ENCODE measurements at places on chromosomes 4 and X. TPM values are rescaled to one million over a fixed set of nuclear protein-coding genes. Genes with fewer than 3 reads are reported as not detected.
A peak's percentile ranks its signal among the peaks of the same experiment; 100 is the strongest.

DNA sequence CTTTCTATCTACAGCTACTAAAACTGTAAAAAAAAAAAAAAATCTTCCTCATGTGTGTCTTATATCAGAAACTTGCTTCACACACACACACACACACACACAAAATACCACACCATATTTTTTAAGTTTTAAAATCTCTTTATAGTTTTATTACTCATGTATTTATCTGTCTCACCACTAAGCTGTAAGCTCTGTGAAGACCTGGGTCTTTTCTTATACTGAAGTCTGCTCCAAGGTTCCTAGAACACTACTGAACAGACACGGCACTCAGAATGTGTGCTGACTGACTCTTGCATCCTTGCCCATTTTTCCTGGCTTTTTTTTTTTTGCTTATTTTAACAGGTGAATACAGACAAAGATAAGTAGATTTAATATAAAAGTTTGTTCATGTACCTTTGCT, 135.6 kb upstream of the CXXC4 start:
- DNase-seq = no peak

DNA sequence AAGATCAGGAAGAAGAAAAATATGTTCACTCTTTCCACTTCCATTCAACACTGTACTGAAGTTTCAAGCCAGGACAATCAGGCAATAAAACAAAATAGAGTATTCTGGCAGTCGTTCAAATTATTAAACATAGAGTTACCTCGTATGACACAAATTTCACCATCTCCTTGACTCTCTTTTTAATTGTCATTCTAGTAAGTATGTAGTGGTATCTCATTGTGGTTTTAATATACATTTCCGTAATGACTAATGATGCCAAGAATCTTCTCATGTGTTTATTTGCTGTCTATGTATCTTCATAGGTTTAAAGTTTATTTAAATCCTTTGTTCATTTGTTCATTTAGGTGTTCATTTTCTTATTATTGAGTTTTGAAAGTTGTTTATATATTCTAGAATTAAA, 352.2 kb downstream of the IDS start:
- no peak for DNase-seq

PASD1 gene
- total RNA-seq = 0.12 TPM

DNA sequence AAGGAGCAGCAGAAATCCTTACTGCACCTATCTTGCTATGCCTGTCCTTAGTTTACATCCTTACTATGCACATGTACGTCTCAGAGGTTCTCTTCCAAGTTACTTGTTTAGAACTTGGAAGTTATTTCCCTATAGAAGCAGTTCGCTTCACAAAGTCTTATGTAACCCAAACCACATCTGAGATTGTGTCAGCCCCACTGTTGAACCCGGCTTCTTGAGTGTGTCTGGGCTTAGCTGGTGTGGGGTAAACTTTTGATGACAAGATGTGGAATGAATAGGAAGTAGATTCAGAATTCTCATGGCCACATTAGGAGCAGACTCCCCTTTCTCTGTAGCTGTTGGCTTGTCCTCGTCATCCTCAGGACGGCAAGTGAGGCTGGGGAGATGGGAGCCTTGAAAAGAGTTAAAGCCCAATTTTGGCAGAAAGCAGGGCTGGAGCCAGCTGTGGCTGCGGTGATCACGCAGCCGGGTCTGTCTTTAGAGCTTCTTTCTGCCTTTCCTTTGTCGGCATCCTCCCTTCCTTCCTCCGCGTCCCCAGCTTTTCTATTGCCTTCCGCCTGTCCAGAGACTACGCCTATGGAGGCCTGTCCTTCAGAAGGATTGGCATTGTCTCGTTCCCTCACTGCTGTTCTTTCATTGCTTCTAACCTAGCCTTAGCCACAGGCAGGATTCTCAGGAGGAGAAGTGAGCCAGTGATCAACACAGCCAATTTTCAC, 23.0 kb upstream of the LIMCH1 start:
- DNase-seq = no peak

GRCh38 chr4:99790796-99791617, 25.6 kb upstream of the DAPP1 start:
- DNase-seq = no peak

DNA sequence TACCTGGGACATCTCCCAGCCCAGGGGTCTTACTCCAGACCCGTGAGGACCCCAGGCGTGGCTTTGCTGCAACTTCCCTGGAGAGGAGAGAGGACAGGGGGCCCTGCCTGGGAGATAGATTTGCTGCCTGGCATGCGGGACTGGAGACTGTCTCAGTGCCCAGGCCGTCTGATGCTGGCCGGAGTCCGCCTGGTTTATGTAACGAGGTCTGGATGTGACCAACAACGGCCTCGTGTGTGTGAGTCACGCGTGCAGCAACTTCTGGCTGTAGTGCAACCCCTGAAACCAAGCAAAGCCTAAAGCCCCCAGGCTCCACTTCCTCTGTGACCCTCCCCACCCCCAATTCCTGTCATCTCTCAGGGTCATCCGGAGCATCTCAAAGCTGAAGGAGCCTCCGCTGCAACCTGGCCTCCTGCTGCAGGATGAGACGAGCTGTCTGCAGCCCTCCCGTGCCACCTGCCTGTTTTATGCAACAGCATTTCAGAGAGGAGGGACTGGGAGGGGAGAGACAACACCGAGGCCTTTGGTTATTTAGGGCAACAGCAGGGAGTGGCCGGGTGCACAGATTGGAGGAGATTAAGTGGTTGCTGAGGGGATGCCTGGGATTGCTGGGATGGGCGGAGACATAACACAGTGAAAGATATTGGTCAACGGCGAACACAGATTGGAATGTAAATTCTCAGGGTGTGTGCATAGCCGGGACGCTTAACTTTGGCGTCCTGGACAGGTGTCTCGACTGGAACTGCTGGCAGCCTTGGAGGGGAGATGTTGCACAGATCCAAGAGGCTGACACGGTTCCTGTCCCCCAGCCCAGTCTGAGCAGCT, 16.0 kb downstream of the XG start:
- peak; percentile 16 for DNase-seq

- no peak for DNase-seq
Observed at GRCh38 chr4:20621476-20621875, 78.8 kb upstream of the PACRGL start.

DNA sequence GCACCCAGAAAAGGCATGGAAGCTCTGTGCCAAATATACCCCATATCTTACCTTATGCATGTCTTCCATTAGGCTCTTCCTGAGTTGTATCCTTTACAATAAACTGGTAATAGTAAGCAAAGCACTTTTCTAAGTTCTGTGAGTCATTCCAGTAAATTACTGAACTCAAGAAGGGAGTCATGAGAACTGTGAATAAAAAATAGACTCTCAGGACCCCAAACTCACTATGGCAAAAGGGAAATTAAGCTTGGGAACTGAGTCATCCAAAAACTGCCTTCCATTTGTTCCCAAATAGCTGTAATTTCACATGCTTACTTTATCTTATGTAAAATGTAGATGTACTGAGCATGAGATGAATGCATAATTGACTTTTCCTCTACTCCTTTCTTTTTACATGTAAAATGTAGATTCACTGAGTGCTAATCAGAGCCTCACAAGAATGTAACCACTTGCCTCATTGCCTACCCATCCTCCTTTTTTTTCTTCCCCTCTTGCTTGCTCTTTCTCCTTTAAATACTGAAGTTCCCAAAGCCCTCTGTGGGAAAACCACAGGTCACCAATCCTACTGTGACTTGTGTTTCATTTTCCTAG, 8.1 kb downstream of the TCEAL3 start:
- no peak for DNase-seq

IL13RA2 gene
- 177 TPM for total RNA-seq

MAGEB10 gene
- total RNA-seq = not detected

GRCh38 chr4:169677150-169677748, 56.9 kb downstream of the CLCN3 start:
- no peak for DNase-seq

GRCh38 chr4:183989931-183990330, 84.8 kb downstream of the STOX2 start:
- DNase-seq = no peak

GRCh38 chr4:118983831-118984230, 95.2 kb downstream of the SYNPO2 start:
- no peak for DNase-seq

SAGE1 gene
- total RNA-seq = not detected

GUCY1B1 gene
- total RNA-seq = 13.0 TPM

- no peak for DNase-seq
Observed at GRCh38 chr4:156799121-156799589, 172.4 kb downstream of the PDGFC start.

GRCh38 chr4:16827794-16828724, 70.4 kb downstream of the LDB2 start:
- no peak for DNase-seq

GRCh38 chr4:53640576-53641453, 49.5 kb upstream of the LNX1 start:
- DNase-seq = no peak

DNA sequence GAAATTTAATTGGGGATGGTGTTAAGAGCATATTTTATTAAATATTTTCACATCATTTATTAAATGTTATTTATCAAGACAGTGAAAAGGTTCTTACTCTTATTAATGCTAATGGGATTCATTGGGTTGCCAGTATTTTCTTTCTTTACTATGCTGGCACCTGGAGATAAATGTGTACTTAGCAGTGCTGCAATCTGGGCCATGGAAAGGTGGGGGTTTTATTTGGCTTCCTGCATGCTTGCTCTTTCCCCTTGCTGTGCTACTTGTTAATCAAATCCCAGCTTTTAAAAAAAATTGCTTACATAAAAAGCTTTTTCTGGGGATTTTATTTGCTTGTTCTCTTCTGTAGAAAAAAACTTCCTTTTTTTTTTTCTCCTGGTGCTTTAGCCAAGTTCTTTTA, 48.3 kb downstream of the ZAR1 start:
- no peak for DNase-seq

FGD1 gene
- total RNA-seq = 2.6 TPM

STBD1 gene
- total RNA-seq = 2.0 TPM

DAPP1 gene
- not detected for total RNA-seq

- no peak for DNase-seq
Observed at GRCh38 chr4:61933527-61933926, 733.4 kb downstream of the ADGRL3 start.

MSANTD1 gene
- total RNA-seq = 1.3 TPM

- DNase-seq = peak; percentile 21
Observed at GRCh38 chr4:121597346-121597934, 99.3 kb downstream of the ANXA5 start.

- DNase-seq = no peak
Observed at GRCh38 chrX:10233696-10234095, 76.9 kb downstream of the CLCN4 start.

ZNF157 gene
- total RNA-seq = not detected

GIMD1 gene
- not detected for total RNA-seq

MAGEA1 gene
- total RNA-seq = 153 TPM

GRCh38 chr4:70471897-70472296, at the start of gene MUC7:
Gene MUC7, plus strand, starts transcription at chr4:70472197. Its CDS starts 1,825 bp downstream, at chr4:70474022.
- no peak for DNase-seq

SPIN2A gene
- total RNA-seq = 0.04 TPM

GRCh38 chr4:2507855-2508254, 28.6 kb upstream of the FAM193A start:
- no peak for DNase-seq

DNA sequence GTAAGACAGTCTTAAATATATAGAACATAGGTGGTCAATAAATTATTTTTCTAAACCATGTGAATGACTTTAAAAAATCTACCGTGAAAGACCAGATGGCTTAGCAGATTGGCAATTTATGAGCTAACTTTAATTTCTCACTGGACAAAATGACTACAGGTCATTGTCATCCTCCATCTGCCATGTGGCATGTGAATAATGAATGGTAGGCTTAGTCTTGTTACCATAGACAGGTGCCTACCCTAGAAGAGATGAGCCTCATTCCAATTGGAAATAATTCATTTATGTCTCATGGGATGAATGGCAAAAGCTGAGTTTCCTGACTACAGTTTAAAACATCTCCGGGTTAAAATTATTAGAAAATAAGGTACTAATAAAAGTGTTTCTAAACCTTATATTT, 1043.3 kb downstream of the FAT4 start:
- no peak for DNase-seq

- no peak for DNase-seq
Observed at GRCh38 chrX:20513185-20513584, 246.5 kb upstream of the RPS6KA3 start.

- DNase-seq = no peak
Observed at GRCh38 chr4:182745237-182745636, 171.9 kb downstream of the DCTD start.

- no peak for DNase-seq
Observed at GRCh38 chr4:113147498-113148111, 98.2 kb downstream of the ANK2 start.

- DNase-seq = no peak
Observed at GRCh38 chr4:2619459-2619858, 83.0 kb downstream of the FAM193A start.

- DNase-seq = no peak
Observed at GRCh38 chr4:114282937-114283336, 303.5 kb upstream of the ARSJ start.

ERVMER34-1 gene
- not detected for total RNA-seq

All from H4 (cell line).